ENCODE measurements at places on chromosomes 1 and 21. TPM values are rescaled to one million over a fixed set of nuclear protein-coding genes. Genes with fewer than 3 reads are reported as not detected.

LENEP gene
- 0.18 TPM for total RNA-seq

HLX gene
- 6.4 TPM for total RNA-seq

CFHR1 gene
- total RNA-seq, result not detected

FALEC gene
- 0.18 TPM for total RNA-seq

FAM131C gene
- total RNA-seq, result 0.09 TPM

FMO2 gene
- 0.28 TPM for total RNA-seq

KRTAP10-11 gene
- not detected for total RNA-seq

EXTL1 gene
- total RNA-seq, result 0.09 TPM

NTRK1 gene
- total RNA-seq, result not detected

TNFAIP8L2 gene
- not detected for total RNA-seq

CLEC20A gene
- not detected for total RNA-seq

URB2 gene
- 7.1 TPM for total RNA-seq

FCRL1 gene
- total RNA-seq, result not detected

RNU1-1 gene
- total RNA-seq, result 3,030 TPM

TEDDM1 gene
- not detected for total RNA-seq

CALML6 gene
- 0.28 TPM for total RNA-seq

PODN gene
- 58.7 TPM for total RNA-seq

BRDT gene
- not detected for total RNA-seq

TMEM39B gene
- 3.6 TPM for total RNA-seq

TRABD2B gene
- total RNA-seq, result 0.65 TPM

MYBPHL gene
- not detected for total RNA-seq

KCNK2 gene
- 3.1 TPM for total RNA-seq

MATN1 gene
- total RNA-seq, result 0.14 TPM

C1orf87 gene
- total RNA-seq, result not detected

PRAMEF5 gene
- total RNA-seq, result not detected

LRRC53 gene
- total RNA-seq, result not detected

KCNE2 gene
- total RNA-seq, result not detected

KRTAP23-1 gene
- not detected for total RNA-seq

BATF3 gene
- 0.65 TPM for total RNA-seq

OR6K6 gene
- total RNA-seq, result not detected

SDC3 gene
- 15.6 TPM for total RNA-seq

TRIM63 gene
- 0.74 TPM for total RNA-seq

RUNX1 gene
- 31.2 TPM for total RNA-seq

OR2T33 gene
- not detected for total RNA-seq

CLCA1 gene
- total RNA-seq, result not detected

OR14K1 gene
- not detected for total RNA-seq

TDRD5 gene
- not detected for total RNA-seq

SPRR2B gene
- total RNA-seq, result not detected

SPATA46 gene
- not detected for total RNA-seq

CBS gene
- total RNA-seq, result 39.4 TPM

GBP6 gene
- not detected for total RNA-seq

ACTA1 gene
- total RNA-seq, result not detected

SLC6A9 gene
- 11.4 TPM for total RNA-seq

CA6 gene
- total RNA-seq, result not detected

PLPPR4 gene
- total RNA-seq, result 0.43 TPM
